ENCODE measurements at places on chromosomes 2 and 18. TPM values are rescaled to one million over a fixed set of nuclear protein-coding genes. Genes with fewer than 3 reads are reported as not detected.

The SKOR2 gene
- not detected for total RNA-seq

The CXCR2 gene
- total RNA-seq = not detected

The WDR43 gene
- 186 TPM for total RNA-seq

DNA sequence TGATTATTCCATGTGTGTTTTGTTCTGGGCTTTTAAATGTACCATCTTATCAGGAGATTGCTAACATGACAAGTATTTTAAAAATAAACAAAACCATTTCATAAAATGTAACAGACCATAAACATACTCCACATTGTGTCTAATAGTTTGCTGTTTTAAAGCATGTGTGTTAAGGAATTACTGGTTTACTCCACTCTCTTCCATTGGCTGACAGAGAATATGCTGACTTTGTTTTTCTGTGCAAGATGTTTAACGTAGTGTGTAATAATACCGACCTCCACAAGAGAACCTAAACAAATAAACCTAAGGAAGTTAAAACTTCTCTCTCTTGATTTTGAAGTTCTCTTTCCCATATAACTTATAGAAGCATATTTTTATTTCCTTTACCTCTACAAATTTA is 17.0 kb upstream of the TMEM18 start:
- DNase-seq = no peak

DNA sequence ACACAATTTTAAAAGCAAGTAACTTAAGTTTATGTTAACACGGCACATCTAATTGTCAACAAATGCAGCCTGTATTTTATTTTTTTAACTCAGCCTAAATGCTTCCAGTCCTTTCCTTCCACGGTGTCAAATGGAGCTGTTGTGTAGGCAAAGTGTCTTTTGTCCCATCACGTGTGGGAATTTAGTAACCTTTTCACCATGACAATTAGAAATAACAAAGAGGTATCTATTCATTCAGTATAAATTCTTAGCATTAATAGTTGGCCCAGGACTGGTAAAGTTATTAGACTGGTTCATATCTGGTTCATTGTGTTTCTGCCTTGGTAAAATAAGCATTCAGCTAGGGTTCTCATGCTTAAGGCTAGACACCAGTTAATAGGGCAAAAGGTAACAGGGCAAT is 47.9 kb downstream of the FRZB start:
- no peak for DNase-seq

- no peak for DNase-seq
Measured at GRCh38 chr2:167509586-167509985, 621.3 kb downstream of the XIRP2 start.

DNA sequence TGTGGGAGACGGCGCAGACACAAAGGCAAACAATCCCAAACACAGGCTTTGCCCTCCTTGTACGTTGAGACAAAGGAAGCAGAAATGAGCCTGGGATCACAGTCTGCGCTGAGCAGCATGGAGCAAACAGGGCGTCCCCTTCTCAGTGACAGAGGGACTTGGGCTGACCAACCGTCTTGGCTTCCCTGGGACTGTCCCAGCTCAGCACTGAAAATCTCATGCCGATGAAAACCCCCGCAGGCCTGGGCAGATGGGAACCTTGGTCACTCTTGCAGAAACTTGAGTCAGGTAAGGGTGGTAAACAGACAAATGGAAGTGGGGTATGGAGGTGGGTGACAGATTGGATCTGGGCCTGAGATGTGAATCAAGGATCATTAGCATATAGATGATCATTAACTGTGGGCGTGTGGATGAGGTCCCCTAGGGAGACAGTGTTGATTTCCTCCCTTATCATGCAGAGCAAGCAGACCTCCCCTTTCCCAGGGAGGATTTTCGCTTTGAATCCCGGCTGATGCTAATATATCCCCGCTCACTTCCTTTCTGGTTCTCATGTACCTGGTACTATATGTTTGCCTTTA is 19.1 kb upstream of the SH3BP4 start:
- no peak for DNase-seq

DNA sequence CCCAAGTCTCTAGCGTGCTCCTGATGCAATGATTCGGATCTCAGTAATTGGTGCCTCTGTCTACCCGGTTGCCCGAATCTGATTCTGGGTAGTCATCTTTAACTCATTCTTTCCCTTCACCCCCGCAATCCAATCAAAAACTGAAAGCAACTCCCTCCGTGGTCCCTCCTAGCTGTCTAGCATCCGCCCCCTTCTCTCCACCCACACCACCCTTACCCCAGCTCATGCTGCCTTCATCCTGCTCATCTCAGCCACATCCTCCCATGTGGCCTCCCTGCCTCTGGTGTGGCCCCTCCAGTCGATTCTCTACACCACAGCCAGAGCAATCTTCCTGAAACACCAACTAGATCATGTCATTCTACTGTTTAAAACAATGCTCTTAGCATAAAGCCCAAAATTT is 62.3 kb downstream of the TTC32 start:
- DNase-seq = no peak
